ENCODE measurements at places on chromosomes 2 and 18.

DNA sequence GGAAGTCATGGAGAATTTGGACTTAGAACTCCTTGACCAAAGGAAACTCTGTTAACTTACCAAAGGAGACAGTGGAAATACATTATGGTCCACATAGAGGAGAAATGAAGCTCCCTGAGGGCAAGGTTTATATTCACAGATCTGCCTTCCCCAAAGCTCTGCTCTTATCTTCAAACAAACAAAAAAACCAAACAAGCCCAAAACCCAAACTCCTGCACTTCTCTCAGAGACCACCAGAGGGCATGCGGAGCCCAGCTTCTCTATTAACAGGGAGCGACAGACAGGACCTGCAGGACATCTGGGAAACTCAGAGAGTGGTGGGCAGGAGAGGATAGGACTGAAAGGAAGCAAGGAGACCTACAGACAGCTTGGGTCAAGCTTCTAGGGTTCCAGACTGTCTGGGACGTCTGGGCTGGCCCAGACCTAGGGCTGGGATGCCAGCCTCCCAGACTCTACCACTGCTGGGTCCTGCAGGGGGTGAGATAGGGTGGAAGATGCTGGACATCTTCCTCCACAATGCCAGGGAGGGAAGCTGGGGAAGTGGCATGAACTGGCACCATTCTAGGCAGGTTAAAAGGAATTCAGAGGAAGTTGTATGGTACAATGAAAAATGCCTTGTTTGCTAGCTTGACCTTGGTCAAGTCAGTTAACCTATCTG, 4.0 kb upstream of the WNT10A start:
- peak; percentile 60 for DNase-seq

DNA sequence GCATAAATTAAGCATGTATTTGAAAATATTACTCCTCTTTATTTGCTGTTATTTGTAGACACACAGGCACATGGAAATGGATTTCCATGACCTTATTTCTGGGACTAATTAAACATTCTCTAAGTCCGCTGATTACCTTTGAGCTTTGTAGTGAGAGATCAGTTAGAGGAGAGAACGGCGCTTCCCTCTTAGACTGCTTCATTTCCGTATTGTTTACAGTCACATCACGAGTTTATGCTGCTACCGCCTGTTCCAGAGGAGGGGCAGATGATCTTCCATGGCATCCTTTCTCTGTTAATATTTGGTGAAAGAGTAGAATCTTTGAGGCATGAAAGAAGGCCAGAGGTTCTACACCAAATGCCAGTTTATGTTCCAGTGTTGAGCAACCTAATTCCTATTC, 404.4 kb downstream of the TRIB2 start:
- no peak for DNase-seq

DNA sequence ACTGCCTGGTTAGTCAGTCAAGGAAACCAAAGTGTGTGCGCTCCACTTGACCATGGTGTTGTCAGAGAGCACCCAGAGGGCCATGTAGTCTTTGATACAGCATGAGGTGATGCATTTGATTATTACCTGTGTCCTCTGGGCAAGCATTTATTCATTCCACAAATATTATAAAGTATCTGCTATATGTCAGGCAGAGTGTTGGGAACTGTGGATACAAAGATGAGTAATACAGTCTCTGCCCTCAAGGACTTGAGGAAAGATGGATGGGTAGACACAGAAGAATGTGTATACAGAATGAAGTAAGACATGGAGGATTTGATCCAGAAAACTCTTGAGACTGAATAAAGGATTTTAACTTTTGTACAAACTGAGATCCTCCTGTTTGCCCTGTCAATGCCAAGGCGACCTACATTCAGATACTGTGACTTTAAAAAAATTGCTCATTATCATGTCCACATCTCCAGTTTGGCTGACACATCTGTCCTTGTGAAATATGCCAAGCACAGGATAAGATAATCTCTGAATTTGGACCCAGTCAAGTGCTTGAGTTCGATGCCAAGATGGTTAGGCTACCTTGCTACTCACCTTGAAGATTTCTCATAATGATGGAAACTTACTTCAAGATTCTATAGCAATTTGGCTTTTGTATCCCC, 50.8 kb downstream of the ACYP2 start:
- no peak for DNase-seq

GRCh38 chr2:72999729-73000725, 71.5 kb downstream of the SFXN5 start:
- DNase-seq, result peak; percentile 26

DNA sequence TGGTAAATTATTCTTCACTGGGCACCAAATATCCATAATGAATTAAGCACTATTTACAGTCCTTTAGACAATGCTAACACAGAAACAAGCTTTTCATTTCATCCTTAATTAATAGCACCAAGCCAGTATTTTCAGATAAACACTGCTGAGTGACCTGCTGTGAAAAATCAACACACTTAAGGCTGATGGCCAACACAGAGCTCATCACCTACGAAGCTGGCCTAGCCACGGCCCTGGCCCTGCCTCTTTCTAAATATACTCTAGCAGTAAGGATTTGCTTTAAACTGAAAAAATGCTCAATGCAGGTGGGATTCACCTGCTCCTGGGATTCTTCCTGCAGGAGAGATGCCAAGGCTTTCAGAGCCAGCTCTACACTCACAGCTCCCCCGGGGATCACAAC, 18.4 kb downstream of the CYB5A start:
- no peak for DNase-seq

- DNase-seq, result no peak
Observed at GRCh38 chr2:238079874-238080327, 19.1 kb downstream of the SCLY start.

- DNase-seq, result no peak
Observed at GRCh38 chr2:32937602-32938448, 8.9 kb upstream of the LTBP1 start.

GRCh38 chr2:83115155-83115554, 1343.9 kb downstream of the SUCLG1 start:
- no peak for DNase-seq

DNA sequence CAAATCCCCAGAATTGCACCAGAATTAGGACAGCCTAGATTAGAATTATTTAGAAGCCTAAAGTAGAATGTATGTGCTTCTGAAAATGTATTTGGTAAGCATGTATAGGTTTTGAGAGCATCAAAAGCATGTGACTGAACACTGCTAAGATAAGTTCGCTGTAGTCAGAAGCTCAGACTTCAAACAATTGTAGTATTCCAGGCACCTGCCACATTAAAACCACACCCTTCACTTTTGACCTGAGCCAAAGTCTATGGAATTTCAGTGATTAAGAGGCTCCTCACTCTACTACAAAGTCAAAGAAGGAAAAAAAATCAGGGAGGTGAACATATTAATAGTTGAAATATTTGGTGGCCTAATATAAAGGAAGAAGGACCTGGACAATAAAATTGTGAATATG, 8.2 kb downstream of the KCNJ3 start:
- no peak for DNase-seq

DNA sequence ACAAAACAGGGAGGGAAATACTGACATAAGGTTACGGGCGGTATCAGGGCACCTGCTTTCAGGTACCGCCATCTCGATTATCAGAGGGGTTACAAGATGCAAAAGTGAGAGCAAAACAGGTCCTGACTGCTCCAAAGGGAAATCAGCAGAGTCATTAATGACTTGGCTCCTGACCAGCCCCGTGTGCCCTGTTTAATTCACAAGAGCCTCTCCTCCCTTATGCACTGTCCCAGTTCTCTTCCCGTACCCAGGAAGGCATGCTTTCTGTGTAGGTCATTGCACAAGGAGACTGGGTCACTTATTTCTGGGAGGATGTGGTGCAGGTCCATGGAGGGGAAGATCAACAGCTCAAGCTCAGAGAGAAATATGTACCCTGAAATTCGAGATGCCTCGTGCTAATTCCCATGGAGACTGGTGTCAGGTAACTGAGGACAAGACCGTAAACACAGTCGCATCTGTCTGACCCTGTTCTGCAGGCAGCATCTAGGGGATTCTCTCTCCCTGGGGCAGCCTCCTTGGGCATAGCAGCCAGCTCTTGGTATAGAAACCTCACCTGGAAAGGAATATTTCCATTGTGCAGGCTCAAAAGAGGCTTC, 79.9 kb downstream of the HNRNPLL start:
- peak; percentile 21 for DNase-seq

DNA sequence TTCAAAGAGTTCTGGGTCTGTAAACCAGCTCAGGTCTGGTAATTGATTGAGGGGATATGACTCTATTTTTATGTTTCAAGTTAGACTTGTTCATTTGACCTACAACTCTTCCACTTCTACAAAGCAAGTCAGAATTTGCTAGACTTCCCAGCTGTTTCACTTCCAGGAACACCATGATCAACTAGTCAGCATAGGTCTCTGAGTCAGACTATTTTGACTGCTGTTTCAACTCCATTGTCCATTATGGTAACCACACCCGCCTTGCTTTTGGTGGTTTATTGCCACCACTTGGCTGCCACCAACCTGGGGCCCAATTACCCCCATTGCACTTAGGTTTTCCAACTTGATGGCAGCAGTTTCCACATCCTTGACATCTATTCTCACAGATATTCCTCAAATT, 116.6 kb downstream of the LAMA3 start:
- DNase-seq, result no peak

- DNase-seq, result peak; percentile 87
Observed at GRCh38 chr18:11733031-11733430, 44.0 kb downstream of the GNAL start.

DNA sequence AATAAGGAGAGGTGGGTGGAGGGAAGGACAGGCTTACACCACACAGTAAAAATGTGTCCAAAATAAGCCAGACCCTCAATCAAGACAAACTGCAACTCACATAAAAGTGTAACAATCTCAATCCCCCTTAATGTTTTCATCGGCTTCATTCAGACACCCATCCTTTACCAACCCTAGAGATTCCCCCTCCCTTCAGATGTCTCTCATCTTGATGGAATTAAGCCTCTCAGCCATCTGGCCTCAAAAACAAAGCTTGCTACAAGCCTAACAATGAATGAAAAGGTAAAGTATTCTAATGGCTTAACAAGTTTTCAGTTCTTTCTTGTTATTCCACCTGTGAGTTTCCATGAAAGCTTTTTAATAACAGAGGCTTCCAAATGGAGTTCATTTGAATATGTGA, 5.2 kb downstream of the RTTN start:
- DNase-seq, result no peak

DNA sequence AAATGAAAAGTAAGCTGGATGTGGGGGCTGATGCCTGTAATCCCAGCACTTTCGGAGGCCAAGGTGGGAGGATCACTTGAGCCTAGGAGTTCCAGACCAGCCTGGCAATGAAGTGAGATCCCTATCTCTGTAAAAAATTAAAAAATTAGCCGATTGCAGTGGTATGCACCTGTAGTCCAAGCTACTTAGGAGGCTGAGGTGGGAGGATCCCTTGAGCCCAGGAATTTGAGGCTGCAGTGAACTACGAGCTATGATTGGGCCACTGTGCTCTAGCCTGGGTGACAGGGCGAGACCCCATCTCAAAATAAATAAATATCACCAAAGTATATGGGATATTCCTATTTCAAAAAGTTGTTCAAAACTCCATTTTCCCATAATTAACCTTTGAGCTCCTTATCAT, 101.1 kb upstream of the FZD5 start:
- no peak for DNase-seq

DNA sequence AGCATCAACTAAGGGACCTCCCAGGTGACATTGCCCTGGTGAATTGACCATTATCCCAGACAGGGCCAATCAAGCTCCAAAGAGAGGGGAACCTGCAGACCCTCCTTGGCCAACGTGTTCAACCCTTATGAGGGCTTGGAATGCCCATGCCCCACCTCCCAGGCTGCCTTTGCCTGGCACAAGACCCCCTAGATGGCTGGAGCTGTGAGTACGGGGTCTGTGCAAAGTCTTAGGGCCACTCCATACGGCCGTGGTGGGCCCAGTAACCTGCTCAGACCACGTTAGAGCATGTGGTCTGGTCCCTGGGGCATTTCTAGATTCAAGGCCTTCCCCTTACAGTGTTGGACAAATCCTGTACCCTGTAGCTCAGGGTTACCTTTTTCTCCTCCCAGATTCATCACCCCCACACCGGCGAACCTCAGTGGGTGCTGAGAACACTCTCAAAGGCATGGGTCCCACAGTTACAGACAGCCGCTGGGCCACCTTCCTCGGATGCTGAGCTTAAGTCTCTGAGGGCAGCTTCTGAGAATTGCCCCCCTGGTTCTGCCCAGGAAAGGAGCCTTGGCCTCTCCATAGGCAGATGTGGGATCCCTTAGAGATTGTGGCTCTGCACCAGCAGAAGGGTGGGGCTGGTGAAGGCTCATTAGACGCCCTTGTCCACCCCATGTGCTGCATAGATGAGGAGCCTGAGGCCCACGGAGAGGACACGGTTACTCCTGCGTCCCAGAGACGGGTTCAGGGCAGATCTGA, 18.3 kb upstream of the KCNK3 start:
- no peak for DNase-seq

DNA sequence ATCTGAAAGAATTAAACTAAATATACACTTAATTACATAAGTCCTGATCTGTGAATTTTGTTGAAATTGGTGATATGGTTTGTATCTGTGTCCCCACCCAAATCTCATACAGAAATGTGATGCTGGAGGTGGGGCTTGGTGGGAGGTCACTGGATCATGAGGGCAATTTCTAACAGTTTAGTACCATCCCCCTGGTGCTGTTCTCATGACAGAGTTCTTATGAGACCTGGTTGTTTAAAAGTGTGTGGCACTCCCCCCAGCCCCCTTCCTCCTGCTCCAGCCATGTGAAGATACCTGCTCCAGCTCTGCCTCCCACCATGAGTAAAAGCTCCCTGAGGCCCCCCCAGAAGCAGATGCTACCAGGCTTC, 18.7 kb downstream of the FEZ2 start:
- DNase-seq, result no peak

- no peak for DNase-seq
Observed at GRCh38 chr2:28153851-28154250, 238.8 kb upstream of the FOSL2 start.

- DNase-seq, result peak; percentile 48
Observed at GRCh38 chr18:24402209-24402785, 4.7 kb upstream of the OSBPL1A start.

GRCh38 chr18:31429623-31430022, 17.9 kb upstream of the DSG3 start:
- no peak for DNase-seq

- DNase-seq, result no peak
Observed at GRCh38 chr18:69444221-69444620, 43.5 kb downstream of the DOK6 start.

GRCh38 chr2:100819370-100820272, at the start of gene NPAS2:
Gene NPAS2, plus strand, starts transcription at chr2:100820139. Its CDS starts 84,616 bp downstream, at chr2:100904755.
- no peak for DNase-seq

DNA sequence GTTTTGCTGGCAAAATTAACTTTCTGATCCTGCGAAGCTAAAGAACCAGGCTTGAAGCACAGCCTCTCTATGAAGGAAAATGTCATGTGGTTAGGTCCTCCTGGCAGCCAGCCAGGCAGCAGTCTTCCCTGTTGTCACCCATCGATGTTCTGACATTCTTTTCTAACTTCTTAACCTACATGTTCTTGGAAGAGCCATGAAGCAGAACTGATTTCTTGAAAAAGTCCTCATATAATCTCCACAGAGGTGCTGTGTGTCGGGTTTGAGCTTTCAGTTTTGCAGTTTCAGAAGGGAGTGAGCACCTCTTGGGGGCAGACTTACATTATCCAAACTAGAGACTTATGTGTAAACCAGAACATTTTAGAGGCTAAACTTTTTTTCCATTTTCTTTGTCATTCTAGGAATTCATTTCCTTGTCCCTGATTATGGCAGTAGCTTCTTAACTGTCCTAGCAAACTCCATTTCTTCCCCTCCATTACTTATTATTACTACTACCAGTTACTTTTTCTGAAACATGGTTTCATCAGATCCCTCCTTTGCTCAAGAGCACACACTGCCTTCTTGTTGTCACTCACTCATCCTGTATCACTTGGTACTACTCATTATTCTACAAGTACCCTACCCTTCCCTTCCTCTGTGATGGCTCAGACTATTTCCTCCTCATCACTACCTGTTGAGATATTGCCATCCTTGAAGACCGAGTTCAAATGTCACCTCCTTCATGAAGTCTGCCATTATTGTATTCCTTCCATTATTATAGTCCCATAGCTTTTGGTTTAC, 31.1 kb downstream of the DOK1 start:
- DNase-seq, result peak; percentile 34
